Liver (tissue), 10 donors: ENCODE measurements at places on chromosomes 16 and 17. TPM values are rescaled to one million over a fixed set of nuclear protein-coding genes. Genes with fewer than 3 reads are reported as not detected.

The SPATA32 gene
- not detected for total RNA-seq

The ATP1B2 gene
- 8.3 TPM for total RNA-seq

The HIGD1B gene
- total RNA-seq = not detected

The ASB16 gene
- total RNA-seq = not detected

The KRTAP4-9 gene
- total RNA-seq = not detected

The PRKCB gene
- 9.4 TPM for total RNA-seq

The RNF222 gene
- not detected for total RNA-seq

The MT4 gene
- not detected for total RNA-seq

The WFIKKN1 gene
- 0.67 TPM for total RNA-seq

The PRRT2 gene
- 0.09 TPM for total RNA-seq

The CX3CL1 gene
- 5.9 TPM for total RNA-seq

The CIBAR2 gene
- not detected for total RNA-seq

The EVI2B gene
- 3.5 TPM for total RNA-seq

The AHSP gene
- 1,651 TPM for total RNA-seq

The CMTM2 gene
- total RNA-seq = 1.1 TPM

The IL32 gene
- 328 TPM for total RNA-seq

The ITGB4 gene
- total RNA-seq = 0.42 TPM

The GLTPD2 gene
- 34.5 TPM for total RNA-seq
